Activated CD4-positive, alpha-beta T cell treated with anti-CD3 and anti-CD28 coated beads for 36 hours (primary cell): ENCODE measurements at places on chromosomes 3 and 15.
A peak's percentile ranks its signal among the peaks of the same experiment; 100 is the strongest.

- peak overlapping the region; percentile 97 for H3K27ac ChIP-seq
- peak overlapping the region; percentile 96 for H3K4me3 ChIP-seq
- DNase-seq = peak; percentile 77
- H3K4me1 ChIP-seq = peaks cover 27% of the 10 kb centered on the region
- no peaks in the 10 kb centered on the region for H3K27me3 ChIP-seq
Measured at GRCh38 chr3:196502775-196503195, 783 bp downstream of the RNF168 start.

- H3K4me3 ChIP-seq = no peak overlapping the region
- no peaks in the 10 kb centered on the region for H3K4me1 ChIP-seq
- H3K36me3 ChIP-seq = no peaks in the 10 kb centered on the region
- H3K27me3 ChIP-seq = no peaks in the 10 kb centered on the region
- H3K27ac ChIP-seq = no peak overlapping the region
Measured at GRCh38 chr3:3353153-3353552, 173.7 kb upstream of the CRBN start.

GRCh38 chr3:71332813-71333212, 250.7 kb downstream of the FOXP1 start:
- peaks cover 30% of the 10 kb centered on the region for H3K36me3 ChIP-seq
- H3K4me1 ChIP-seq = peaks cover 17% of the 10 kb centered on the region
- no peak overlapping the region for H3K4me3 ChIP-seq
- no peaks in the 10 kb centered on the region for H3K27me3 ChIP-seq

DNA sequence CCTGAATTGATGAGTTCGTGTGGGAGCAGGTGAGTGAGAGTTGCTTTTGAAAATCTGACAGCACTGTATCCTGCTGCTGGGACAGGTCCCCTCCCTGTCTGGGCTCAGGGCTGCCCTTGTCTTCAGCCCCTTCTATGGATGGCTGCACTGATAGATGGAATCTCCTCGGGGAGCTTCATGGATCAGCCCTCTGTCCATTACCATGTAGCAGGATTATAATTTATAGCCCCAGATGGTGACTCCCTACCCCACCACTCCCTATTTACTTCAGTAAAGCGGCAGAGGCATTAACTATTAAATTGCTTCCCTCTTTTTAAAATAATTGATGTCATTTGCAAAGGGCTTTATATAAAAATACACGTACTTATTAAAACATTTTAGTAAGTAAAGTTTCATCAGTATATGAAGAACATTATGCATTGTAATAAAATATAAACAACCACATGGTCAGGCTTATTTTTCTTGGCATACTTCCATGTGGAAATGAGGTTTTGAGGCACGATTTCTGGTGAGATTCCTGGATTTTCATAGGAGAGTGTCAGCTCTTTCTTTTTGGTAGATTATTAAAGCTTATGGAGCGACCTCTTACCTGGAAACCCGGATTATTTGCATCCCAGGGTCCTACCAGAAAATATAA, 38.5 kb downstream of the MAP3K13 start:
- H3K4me1 ChIP-seq = no peaks in the 10 kb centered on the region
- no peaks in the 10 kb centered on the region for H3K27me3 ChIP-seq
- no peak overlapping the region for H3K27ac ChIP-seq
- DNase-seq = no peak

- DNase-seq = no peak
- no peaks in the 10 kb centered on the region for H3K36me3 ChIP-seq
- H3K4me3 ChIP-seq = no peak overlapping the region
- H3K27me3 ChIP-seq = peaks cover 27% of the 10 kb centered on the region
- no peaks in the 10 kb centered on the region for H3K4me1 ChIP-seq
- H3K27ac ChIP-seq = no peak overlapping the region
Measured at GRCh38 chr3:53478166-53478830, 16.1 kb upstream of the CACNA1D start.

DNA sequence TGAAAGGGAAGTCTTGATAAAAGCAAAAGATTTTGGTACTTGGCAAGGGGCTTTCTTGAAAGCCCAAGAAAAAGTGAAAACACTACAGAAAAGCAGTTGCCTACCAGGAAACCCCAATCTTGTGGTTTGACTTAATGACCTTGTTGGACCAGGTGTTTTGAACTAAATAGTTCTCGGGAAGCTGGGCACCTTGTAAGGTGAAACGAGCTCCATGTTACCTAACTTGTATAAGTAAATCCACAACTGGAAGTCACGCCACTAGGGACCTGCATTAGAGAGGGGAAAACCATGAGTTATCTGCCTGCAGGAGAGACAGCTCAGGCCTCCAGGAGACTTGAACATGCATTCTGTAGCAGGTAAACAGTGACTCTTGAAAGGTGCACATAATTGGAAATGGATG, 88.2 kb downstream of the GMPS start:
- H3K27me3 ChIP-seq = no peaks in the 10 kb centered on the region
- H3K4me1 ChIP-seq = no peaks in the 10 kb centered on the region
- DNase-seq = no peak
- H3K4me3 ChIP-seq = no peak overlapping the region
- H3K27ac ChIP-seq = no peak overlapping the region
- no peaks in the 10 kb centered on the region for H3K36me3 ChIP-seq

- peaks cover 29% of the 10 kb centered on the region for H3K36me3 ChIP-seq
- no peak for DNase-seq
- H3K27me3 ChIP-seq = no peaks in the 10 kb centered on the region
- H3K4me1 ChIP-seq = peaks cover 12% of the 10 kb centered on the region
- no peak overlapping the region for H3K27ac ChIP-seq
- no peak overlapping the region for H3K4me3 ChIP-seq
Measured at GRCh38 chr3:146532406-146532805, 12.0 kb downstream of the PLSCR1 start.

DNA sequence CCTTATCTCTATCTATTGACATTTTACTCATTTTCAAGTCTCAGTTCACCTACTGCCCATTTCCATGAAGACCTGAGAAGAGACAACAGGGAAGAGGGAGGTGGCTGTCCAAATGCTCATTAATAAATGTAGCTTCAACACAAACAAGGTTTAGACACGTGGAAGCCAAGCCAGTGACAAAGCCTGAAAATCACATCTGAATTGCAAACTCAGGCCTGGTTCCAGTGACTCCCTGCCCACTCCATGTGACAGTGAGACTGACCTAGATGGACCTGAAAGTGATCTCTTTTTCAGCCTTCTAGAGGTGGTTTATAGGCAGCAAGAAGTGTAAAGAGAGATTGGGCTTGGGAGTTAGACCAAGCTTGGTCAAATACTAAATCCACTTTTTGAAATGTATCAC, 126.6 kb upstream of the BCL6 start:
- no peak for DNase-seq
- H3K27ac ChIP-seq = no peak overlapping the region
- peaks cover 8% of the 10 kb centered on the region for H3K4me1 ChIP-seq
- no peaks in the 10 kb centered on the region for H3K36me3 ChIP-seq
- H3K4me3 ChIP-seq = no peak overlapping the region

- peaks cover 6% of the 10 kb centered on the region for H3K27me3 ChIP-seq
Measured at GRCh38 chr3:170680593-170680992, 94.7 kb upstream of the SLC7A14 start.

DNA sequence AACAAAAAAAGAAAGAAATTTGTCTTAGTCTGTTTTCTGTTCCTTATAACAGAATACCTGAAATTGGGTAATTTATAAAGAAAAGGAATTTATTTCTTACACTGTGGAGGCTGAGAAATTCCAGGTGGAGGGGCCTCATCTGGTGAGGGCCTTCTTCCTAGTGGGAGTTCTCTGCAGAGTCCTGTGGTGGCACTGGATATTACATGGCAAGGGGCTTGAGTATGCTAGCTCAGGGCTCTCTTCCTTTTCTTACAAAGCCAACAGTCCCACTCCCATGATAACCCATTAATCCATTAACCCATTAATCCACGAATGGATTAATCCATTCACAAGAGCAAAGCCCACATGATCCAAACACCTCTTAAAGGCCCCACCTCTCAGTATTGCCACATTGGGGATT, 2.9 kb upstream of the SATB1 start:
- H3K27me3 ChIP-seq = no peaks in the 10 kb centered on the region
- H3K4me1 ChIP-seq = peaks cover 74% of the 10 kb centered on the region
- peak overlapping the region; percentile 85 for H3K4me3 ChIP-seq

DNA sequence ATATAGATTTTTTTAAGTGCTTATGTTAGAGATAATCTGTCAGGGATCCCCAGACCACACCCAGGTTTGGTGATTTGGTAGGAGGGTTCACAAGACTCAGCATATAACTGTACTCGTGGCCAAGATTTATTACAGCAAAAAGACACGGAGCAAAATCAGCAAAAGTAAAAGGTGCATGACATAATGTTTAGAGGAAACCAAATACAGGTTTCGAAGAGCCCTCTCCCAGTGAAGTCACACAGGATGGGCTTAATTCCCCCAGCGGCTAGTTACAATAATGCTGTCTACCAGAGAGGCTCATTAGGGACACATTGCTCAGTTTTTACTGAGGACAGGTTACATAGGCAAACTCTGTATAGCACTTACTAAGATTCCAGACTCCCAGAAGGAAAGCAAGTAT, 36.5 kb downstream of the MYO5A start:
- H3K36me3 ChIP-seq = no peaks in the 10 kb centered on the region
- H3K4me3 ChIP-seq = no peak overlapping the region
- no peak overlapping the region for H3K27ac ChIP-seq
- no peaks in the 10 kb centered on the region for H3K27me3 ChIP-seq

GRCh38 chr3:63911509-63911872, 692 bp downstream of the SCAANT1 start:
- H3K27me3 ChIP-seq = no peaks in the 10 kb centered on the region
- no peak for DNase-seq
- H3K36me3 ChIP-seq = peaks cover 31% of the 10 kb centered on the region

DNA sequence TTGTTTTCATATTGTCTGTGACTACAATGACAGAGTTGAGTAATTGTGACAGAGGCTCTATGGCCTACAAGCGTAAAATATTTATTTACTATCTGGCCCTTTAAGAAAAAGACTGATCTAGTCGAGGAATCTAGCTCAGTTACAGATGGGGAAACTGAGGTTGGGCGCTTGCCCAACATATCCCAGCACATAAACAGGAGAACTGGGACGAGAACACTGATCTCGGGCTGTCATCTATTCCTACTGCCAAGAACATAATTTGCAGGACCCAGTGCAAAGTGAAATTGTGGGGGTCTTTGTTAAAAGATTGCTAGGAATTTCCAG, 1.9 kb downstream of the FES start:
- no peak overlapping the region for H3K4me3 ChIP-seq
- peak overlapping the region; percentile 31 for H3K27ac ChIP-seq
- H3K36me3 ChIP-seq = peaks cover 12% of the 10 kb centered on the region

GRCh38 chr3:70111411-70111810, 111.9 kb downstream of the SAMMSON start:
- no peaks in the 10 kb centered on the region for H3K4me1 ChIP-seq
- no peaks in the 10 kb centered on the region for H3K36me3 ChIP-seq
- peaks cover 29% of the 10 kb centered on the region for H3K27me3 ChIP-seq
- no peak overlapping the region for H3K27ac ChIP-seq
- DNase-seq = no peak

DNA sequence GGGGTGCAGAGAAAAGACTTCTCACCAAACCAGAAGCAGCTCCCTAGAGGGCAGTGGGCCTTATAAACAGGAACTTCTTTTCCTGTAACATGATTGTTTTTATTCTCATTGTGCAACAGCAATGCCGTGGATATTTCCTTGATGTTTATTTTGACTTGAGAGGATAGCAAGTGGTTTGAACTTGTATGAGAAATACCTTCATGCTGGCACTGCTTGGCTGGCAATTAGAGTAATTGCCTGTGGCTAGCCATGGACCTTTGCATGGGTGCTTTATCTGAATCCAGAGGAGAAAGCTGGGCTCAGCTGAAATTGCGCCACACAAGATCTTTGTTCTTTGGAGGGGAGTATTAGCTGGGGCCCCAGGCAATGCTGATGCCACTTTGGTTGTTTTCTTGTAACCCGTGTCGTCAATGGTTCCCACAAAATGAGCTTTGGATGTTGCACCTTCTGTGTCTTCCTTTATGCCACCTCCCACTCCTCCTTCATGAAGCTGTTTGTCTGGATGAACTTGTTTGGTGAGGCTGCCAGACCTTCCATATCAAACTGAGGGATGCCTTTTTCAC, 37.9 kb downstream of the CMTM8 start:
- H3K27me3 ChIP-seq = no peaks in the 10 kb centered on the region
- H3K36me3 ChIP-seq = peaks cover 3% of the 10 kb centered on the region
- H3K4me3 ChIP-seq = no peak overlapping the region
- peaks cover 11% of the 10 kb centered on the region for H3K4me1 ChIP-seq

- no peaks in the 10 kb centered on the region for H3K36me3 ChIP-seq
- H3K27ac ChIP-seq = no peak overlapping the region
- H3K27me3 ChIP-seq = peaks cover 2% of the 10 kb centered on the region
- H3K4me1 ChIP-seq = no peaks in the 10 kb centered on the region
- DNase-seq = no peak
- H3K4me3 ChIP-seq = no peak overlapping the region
Measured at GRCh38 chr3:121064121-121064520, 156.1 kb downstream of the STXBP5L start.

- DNase-seq = peak; percentile 52
- peak overlapping the region; percentile 73 for H3K4me3 ChIP-seq
- H3K36me3 ChIP-seq = peaks cover 5% of the 10 kb centered on the region
- H3K4me1 ChIP-seq = peaks cover 67% of the 10 kb centered on the region
- H3K27me3 ChIP-seq = no peaks in the 10 kb centered on the region
- H3K27ac ChIP-seq = peak overlapping the region; percentile 66
Measured at GRCh38 chr3:56914646-56915045, 112.9 kb upstream of the ARHGEF3 start.

GRCh38 chr3:195260280-195260905, 10.6 kb downstream of the XXYLT1 start:
- peaks cover 15% of the 10 kb centered on the region for H3K4me1 ChIP-seq
- peaks cover 3% of the 10 kb centered on the region for H3K36me3 ChIP-seq
- no peaks in the 10 kb centered on the region for H3K27me3 ChIP-seq
- H3K4me3 ChIP-seq = peak overlapping the region; percentile 70

DNA sequence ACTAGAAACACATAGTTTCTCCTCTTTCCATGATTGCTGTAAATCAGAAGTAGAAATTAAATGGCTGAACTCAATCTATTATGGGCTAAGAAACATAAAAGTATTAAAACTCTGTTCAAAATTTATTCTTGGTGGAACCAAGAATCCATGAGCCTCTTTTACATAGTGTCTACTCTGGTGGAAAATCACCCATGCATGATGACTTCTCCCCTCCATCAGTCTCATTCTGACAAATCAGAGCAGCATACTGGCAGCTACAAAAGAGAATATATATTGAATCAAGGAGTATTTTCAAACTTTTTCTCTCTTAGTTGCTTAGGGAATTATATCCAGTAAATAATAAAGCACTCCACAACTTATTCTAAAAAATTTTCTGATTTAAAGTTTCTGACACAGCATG, 536.9 kb upstream of the CCDC54 start:
- no peak overlapping the region for H3K4me3 ChIP-seq
- DNase-seq = no peak
- no peaks in the 10 kb centered on the region for H3K4me1 ChIP-seq

GRCh38 chr3:3157484-3157883, 22.0 kb downstream of the CRBN start:
- peaks cover 54% of the 10 kb centered on the region for H3K36me3 ChIP-seq
- DNase-seq = no peak
- peaks cover 39% of the 10 kb centered on the region for H3K4me1 ChIP-seq
- H3K27ac ChIP-seq = peak overlapping the region; percentile 31
- H3K4me3 ChIP-seq = no peak overlapping the region
- no peaks in the 10 kb centered on the region for H3K27me3 ChIP-seq

GRCh38 chr3:195170496-195170895, 100.5 kb downstream of the XXYLT1 start:
- H3K27me3 ChIP-seq = no peaks in the 10 kb centered on the region
- H3K4me1 ChIP-seq = peaks cover 7% of the 10 kb centered on the region
- DNase-seq = no peak
- no peak overlapping the region for H3K4me3 ChIP-seq
- no peak overlapping the region for H3K27ac ChIP-seq
